ENCODE measurements at places on chromosomes 11 and 22.

- DNase-seq, result no peak
These were observed 1.7 kb downstream of the ABTB2 start for GRCh38 chr11:34356130-34356529.

DNA sequence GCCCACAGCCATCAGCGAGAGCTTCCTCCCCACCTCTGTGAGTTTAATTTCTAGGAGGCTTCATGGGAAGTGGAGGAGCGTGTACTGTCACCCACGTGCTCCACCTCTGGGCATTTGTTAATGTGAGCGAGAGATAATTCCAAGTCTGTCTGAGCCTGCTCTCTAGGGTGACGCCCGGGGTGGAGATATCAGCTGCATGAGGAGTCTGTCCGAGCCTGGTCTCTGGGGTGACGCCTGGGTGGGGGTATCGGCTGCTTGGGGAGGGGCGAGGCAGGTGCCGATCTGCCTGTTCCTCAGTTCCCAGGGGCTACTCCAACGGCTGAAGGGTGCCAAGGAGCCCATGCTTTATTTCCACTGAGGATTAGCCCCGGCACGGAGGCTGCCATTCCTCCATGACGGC lies 735.0 kb downstream of the BRD1 start:
- no peak for DNase-seq

- DNase-seq, result no peak
These were observed 96.9 kb downstream of the TEAD1 start for GRCh38 chr11:12770966-12771597.

DNA sequence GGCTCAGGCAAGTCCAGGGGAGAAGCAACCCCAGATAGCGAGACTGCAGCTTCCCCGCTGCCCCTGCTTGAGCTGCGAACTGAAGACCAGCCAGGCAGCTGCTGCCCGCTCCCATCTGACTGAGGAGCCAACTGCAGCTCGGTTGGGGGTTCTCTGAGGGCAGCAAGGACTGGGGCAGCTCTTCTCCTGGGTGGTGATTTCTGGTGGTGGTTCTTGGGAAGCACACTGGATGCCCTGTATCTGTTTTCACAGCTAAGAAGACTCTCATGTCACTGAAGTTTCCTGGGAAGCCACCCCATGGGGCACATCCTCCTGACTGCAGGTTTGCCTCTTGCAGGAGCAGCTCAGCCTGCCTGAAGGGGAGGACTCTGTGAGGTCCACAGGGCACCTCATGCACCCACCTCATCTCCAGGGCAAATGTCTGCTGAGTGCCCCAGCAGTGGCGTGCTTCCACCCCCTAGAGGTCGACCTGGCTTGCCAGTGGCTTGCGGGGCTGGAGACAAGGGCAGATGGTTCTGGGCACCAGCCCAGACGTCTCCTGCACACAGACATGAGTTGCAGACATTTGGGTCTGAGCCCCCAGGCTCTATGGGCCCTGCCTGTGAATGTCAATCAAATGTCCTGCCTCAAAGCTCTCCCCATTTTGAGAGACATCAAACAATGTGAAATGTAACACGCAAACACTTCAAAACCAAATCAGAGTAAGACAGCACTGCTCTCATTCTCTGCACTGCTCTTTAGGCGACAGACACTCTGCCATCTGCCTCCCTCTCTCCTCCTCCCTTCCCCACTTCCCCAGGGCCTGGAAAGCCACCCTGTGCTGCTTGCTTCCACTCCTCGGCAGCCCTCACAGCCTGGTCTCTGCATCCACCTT lies 800.9 kb downstream of the BRD1 start:
- DNase-seq, result no peak

DNA sequence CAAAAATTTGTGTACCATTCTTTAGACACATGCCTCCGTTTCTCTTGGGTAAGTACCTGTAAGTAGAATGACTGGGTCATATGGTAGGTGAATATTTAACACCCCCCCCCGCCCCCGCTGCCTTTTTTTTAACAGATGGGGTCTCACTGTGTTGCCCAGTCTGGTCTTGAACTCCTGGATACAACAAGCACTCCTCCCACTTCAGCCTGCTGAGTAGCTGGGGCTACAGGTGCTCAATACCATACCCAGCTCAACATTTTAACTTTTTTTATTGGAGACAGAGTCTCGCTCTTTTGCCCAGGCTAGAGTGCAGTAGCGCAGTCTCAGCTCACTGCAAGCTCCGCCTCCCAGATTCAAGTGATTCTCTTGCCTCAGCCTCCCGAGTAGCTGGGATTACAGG lies 32.5 kb downstream of the CECR2 start:
- DNase-seq, result no peak

GRCh38 chr11:10641177-10641911 lies 52.2 kb downstream of the IRAG1 start:
- DNase-seq, result no peak

DNA sequence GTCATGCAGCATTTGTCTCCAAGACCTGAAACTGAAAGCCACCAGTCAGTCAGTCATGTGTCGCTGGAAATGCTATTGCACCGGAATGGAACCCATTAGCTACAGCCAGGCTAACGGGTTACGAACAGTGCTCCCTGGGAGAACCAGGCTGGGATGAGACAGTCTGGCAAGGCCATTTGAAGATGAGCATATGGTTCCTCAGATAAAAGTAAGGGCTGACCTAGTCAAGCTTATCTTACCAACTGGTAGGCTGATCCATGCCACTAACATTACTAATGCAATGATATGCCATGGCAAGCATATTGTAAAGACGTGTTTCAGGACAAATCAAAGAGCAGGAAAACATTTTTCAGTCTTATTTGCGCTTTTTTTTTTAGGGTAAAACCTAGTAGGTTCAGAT lies 28.4 kb downstream of the NAP1L4 start:
- DNase-seq, result no peak

GRCh38 chr11:103358251-103358650 lies 249.0 kb downstream of the DYNC2H1 start:
- DNase-seq, result peak; percentile 62

DNA sequence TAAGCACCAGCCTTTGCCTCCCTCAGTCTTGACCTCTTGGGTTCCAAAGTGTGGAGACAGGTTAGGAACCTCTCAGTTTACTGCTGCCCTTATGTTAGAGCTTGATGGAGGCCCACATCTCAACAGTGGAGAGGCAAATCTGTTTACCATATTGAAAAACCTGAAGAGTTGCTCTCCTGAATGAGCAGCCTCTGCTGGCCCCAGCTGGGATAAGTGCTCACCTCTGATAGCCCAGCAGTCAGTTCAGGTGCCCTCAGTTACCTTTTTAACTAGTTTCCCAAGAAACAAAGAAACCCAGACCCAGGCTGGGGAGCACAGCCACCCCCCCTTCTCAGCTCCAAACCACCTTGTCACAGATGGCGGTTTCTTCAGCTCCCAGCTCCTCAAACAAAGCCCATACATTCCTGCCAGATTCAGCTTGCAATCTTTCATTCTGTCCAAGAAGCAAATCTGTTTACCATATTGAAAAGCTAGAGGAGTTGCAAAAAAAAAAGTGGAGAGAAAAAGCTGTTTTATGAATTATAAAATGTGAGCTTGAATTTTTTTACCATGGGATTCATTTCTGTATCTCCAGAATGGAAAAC lies 57.2 kb downstream of the PPFIBP2 start:
- no peak for DNase-seq

DNA sequence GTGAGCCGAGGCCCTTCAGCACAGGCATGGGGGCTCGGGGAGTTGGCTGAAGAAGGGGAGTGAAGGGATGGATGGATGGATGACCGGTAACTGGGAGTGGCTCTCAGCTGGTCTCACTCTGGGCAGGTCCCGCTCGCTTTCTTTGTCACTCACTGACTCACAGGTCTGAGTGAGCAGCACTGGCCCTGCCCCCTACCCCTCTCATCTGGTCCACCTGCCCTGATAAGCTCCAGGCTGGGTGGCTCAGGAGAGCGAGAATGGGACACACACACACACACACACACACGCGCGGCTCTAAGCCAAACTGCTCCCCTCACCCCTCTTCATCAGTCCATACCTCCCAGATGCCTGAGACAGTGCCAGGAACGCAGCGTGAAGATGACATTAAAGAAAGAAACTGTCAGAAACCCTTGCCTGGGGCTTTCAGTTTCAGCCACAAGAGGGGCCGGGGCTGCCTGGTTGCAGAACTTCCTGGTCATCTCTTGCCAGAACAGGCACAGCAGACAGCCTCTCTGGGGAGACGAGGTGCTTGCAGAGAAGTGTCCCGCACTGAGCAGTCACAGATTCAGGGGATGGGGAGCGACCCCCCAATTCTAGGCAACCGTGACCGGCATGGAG lies 16.5 kb upstream of the SHISAL1 start:
- peak; percentile 23 for DNase-seq

DNA sequence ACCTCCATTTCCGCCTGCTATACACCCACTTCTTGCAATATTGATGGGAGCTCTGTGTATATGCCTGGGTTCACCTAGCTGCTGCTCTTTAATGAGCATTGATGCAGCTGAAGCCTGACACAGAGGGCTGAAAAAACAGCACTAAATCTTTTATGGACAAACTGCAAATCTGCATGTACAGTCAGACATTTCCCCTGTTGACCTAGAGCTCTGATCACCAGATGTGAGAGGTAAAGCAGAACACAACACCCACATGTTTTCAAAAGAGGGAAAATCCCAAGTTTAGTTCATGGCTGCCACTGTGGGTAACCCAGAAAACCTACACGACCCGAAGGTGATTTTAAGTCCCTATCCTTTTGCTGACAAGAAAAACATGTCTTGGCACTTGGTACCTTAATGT lies 303.0 kb upstream of the PITPNB start:
- no peak for DNase-seq

- no peak for DNase-seq
These were observed 93.9 kb downstream of the DSCAML1 start for GRCh38 chr11:117702946-117703598.

- DNase-seq, result peak; percentile 39
These were observed 38.0 kb downstream of the MYH9 start for GRCh38 chr22:36349726-36350125.

DNA sequence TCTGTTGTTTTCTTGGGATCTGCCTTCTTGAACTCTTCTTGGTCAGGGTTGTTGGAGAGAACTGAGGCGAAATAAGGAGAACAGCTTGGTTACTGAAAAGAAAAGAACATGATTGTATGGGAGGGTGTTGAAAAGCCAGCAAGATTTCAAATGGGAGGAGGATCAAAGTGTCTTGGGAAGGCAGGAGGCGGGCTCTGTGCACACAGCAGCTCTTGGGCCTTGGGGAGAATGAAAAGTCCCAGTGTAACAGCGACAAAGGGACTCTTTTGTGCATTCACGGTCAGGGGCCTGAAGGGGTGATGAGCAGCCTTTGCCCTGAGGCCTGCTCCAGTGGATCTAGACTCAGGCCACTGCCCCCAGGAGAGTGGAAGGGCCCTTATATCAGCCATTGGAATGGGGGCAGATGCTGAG lies 135.4 kb downstream of the ADAMTS15 start:
- DNase-seq, result no peak

DNA sequence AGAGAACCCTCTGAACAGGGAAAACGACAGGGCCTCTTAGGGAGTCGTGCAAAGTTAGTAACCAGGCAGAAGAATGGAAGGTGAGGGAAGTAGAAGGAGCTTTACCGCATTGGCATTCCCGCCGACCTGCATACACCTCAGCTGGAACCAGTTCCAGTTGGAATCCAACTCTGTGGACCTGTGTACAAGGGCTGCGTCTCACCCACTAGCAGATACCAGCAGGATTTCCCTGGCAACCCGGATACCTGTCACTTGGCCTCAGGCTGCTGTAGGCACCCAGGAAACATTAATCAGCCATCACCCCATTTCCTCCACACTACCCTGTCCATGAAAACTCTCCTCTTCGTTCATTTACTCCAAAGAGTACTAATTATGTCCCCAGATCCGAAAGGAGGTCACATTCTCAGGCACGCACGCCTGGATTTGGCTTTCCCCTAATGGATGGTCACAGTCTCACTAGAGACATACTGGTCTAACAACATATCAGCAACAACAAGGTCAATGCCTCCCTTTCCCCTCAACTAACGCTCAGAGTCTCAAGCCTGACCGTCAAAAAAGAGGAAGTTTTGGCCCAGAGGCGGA lies 842 bp downstream of the ARFGAP2 start:
- no peak for DNase-seq

GRCh38 chr11:8604078-8604723 lies 10.2 kb upstream of the STK33 start:
- DNase-seq, result peak; percentile 100

- DNase-seq, result no peak
These were observed 6.6 kb downstream of the ARRB1 start for GRCh38 chr11:75344761-75345454.

GRCh38 chr22:38953577-38954413 lies 3.6 kb upstream of the APOBEC3A start:
- no peak for DNase-seq

- DNase-seq, result no peak
These were observed 2.9 kb upstream of the FZD4 start for GRCh38 chr11:86957976-86958646.

GRCh38 chr11:11419747-11420146 lies 66.7 kb upstream of the CSNK2A3 start:
- DNase-seq, result no peak

- DNase-seq, result peak; percentile 51
These were observed 2.5 kb upstream of the RCOR2 start for GRCh38 chr11:63919267-63920125.

DNA sequence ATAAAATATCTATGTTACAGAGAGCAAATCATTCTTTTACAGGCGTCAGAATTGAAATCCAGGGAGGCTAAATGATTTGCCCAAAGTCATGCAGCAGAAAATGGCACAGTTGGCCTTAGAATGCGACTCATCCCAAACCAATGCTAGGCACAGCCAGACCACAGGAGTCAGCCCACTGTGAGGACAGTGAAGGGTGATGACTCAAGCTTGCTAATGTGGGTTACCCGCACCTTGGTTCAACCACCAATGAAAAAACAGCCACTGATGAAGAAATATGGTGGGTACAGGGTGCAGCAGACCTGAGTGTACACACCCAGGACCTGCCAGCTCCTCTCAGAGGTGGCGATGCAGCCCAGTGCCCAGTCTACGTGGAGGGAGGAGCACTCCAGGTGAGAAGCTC lies 89.7 kb downstream of the ZC3H12C start:
- peak; percentile 65 for DNase-seq

GRCh38 chr11:46003572-46003971 lies 81.1 kb downstream of the LARGE2 start:
- DNase-seq, result peak; percentile 67

DNA sequence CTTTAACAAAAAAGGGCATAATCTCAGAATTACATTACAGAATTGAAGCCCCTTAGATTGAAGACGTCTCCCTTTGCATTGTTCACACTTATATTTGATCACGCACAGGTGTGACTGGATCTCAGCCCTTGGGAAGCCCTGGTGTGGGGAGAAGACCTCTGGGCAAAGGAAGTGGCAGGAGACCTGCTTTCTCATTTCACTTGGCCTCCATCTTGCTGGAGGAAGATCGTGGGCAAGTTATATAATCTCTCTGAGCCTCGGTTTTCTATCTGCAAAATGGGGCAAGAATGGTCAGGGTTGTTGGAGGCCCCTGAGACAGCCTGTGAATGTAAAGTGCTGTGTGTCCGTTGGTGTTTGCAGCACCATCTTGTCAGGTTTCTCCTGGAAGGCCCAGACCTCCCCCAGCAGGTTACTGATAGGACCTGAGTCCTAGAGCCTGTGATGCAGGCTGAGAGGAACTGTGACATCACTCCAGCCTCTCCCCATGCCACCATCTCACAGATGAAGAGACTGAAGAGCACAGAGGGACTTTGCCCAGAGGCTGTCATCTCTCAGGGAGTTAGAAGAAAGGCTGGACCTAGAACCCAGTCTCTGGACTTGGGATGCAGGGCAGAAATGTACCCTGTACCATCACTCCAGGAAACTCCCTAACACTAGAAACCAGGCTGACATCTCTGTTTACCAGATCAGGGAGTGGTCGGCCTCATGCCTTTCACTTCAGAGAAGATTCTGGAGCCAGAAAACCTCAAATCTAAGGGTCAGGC lies 1.1 kb upstream of the APOA1 start:
- no peak for DNase-seq

- peak; percentile 60 for DNase-seq
These were observed 104.0 kb downstream of the CACNA1I start for GRCh38 chr22:39674536-39674935.
